ENCODE measurements at places on chromosomes 6 and 20.

DNA sequence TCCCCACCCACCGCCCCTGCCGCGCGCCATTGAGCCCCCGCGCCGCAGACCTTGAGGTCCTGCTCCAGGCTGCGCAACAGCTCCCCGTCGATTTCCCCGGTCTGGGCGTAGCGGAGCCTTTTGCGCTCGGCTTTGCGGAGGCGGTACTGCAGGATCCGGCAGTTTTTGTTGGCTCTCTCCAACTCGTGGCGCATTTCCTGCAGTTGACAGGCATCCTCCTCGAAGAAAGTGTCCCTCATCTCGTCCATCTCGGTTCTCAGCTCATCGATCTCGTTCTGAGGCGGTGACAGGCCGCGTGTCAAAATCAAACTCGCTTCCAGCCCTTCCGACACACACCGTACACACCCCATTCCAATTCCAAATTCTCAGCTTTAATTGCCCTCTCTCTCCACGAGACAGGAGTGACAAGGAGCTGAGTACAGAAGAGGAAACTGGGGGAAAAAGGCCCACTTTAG lies 4.3 kb downstream of the MTCL3 start:
- no peak for DNase-seq

- no peak for DNase-seq
Observed at GRCh38 chr6:140671926-140672325, 1297.5 kb upstream of the CITED2 start.

- no peak for DNase-seq
Observed at GRCh38 chr6:148492654-148493290, 150.1 kb downstream of the SASH1 start.

GRCh38 chr6:110756817-110757216 lies 58.5 kb downstream of the CDK19 start:
- DNase-seq = no peak

GRCh38 chr20:50121858-50122271 lies 8.9 kb upstream of the UBE2V1 start:
- no peak for DNase-seq

DNA sequence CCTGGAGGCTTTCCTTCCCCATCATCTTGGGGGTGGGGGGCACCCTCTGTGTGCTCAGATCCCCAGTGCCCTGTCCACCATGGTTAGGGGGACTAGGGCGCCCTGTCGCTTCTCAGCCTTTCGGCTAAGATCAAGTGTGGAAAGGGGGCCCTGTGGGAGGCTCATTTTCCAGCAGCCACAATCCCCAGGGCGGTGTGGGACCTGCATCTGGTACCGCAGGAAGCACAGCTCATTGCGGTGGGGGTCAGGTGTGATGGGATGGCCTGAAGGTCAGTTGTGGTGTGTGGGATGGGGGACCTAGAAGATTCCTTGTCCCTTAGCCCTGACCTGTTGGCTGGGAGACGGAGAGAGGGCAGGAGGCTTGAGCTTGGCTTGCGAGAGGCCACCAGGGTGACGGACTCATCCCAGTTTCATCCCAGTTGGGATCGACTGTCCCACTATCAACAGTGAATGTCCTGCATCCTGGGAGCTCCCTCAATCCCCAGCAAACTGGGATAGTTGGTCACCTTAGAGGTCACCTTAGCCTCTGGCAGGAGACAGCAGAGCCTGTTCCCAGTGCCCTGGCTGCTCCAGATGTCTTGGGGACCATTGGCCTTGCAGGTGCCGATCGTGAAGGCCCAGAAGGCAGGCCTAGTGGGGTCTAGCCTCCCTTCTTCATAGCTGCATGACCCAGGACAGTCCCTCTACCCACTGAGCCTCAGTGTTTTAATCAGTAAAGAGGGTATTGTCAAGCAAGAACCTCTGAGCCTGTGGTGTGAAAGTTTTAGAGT lies 64.5 kb upstream of the PMEPA1 start:
- no peak for DNase-seq
